ENCODE measurements at places on chromosomes 2 and 18.

- DNase-seq: no peak
These were observed 71.1 kb downstream of the BIRC6 start for GRCh38 chr2:32427672-32428610.

GRCh38 chr2:3433339-3433699, 53.8 kb downstream of the TRAPPC12 start:
- peak; percentile 22 for DNase-seq

- no peak for DNase-seq
These were observed 35.2 kb downstream of the ST3GAL5 start for GRCh38 chr2:85853499-85854165.

- no peak for DNase-seq
These were observed 14.5 kb upstream of the LRPPRC start for GRCh38 chr2:44010266-44010665.

DNA sequence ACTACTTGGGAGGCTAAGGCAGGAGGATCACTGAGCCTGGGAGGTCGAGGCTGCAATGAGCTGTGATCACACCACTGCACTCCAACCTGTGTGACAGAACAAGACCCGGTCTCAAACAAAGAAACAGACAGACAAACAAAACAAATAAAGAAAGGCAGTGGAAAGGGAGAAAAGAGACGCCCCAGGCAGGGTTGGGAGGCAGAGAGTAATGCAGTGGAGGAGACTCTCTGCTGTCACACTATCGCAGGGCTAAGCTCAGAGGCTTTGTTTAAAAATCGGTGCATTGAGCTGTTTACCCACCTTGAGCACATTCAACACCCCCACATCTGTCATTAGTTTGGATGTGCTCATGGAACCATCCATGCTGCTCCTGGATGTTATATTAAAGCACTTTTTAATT, 84.2 kb upstream of the RMP24 start:
- no peak for DNase-seq

DNA sequence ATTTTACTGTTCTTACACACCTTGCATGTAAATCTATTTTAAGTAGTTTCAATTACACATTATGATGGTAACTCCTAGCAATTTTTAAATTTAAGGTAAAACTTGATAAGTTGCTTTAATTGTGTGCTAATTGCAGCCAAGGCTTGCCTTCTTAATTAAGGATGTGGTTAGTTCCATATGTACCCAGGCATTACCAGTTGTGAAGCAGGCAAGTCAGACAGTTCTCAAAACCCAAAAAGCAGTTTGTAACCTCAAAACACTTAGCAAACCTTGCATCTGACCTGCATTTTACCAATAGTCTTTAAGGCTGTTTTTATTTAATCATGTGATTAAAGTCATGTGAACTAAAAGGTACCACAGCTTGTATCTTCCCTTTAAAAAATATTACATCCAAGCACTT, 1159.4 kb downstream of the DSC3 start:
- DNase-seq: no peak

DNA sequence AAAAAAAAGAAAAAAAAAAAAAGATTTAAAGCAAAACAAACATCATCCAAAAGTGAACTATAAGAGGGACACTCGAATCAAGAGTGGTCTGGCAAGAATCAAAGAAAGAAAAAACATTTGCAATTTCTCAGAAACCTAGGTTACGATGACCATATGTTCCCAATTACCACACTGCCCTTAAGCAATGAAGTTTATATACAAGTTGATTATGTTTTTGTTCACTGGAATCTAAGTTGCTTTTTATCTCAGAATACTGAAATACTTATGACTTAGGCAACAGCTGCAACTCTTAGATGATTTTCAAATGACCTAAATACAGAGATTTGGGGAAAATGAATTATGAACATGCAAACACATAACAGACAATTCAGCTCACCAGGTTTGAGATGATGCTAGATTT, 597.1 kb upstream of the CHAC2 start:
- DNase-seq: no peak

GRCh38 chr2:618005-618404, 59.2 kb downstream of the TMEM18 start:
- DNase-seq: no peak

GRCh38 chr2:175282300-175282699, 100.8 kb upstream of the ATP5MC3 start:
- no peak for DNase-seq

GRCh38 chr18:45321520-45321919, 293.8 kb upstream of the SLC14A2 start:
- DNase-seq: peak; percentile 12

GRCh38 chr2:189022053-189022481, 47.9 kb downstream of the COL3A1 start:
- no peak for DNase-seq

DNA sequence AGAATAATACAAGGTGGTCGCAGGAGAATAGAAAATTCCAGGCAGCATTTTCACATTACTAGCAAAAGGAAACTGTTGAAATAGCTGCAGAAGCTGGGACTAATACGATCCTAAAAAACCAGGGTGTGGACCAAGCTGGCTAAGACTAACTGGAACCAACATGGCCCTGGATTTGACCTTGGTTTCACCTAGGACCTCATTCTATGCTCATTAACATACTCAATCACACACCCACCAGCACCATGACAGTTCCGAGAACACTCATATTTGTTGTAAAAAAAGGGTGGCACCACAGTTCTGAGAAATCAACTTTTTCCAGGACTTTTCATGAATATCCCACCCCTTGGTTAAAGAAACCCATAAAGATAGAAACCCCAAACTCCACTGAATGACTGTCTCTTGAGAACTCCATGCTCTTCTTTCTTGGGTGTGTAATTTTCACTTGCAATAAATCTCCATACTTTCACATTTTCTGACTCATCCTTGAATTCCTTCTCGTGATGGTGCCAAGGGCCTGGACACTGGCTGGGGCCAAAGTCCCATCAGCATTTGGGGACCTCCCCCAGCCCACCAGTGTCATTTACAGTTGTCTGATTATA, 164.3 kb upstream of the CHST9 start:
- DNase-seq: no peak

DNA sequence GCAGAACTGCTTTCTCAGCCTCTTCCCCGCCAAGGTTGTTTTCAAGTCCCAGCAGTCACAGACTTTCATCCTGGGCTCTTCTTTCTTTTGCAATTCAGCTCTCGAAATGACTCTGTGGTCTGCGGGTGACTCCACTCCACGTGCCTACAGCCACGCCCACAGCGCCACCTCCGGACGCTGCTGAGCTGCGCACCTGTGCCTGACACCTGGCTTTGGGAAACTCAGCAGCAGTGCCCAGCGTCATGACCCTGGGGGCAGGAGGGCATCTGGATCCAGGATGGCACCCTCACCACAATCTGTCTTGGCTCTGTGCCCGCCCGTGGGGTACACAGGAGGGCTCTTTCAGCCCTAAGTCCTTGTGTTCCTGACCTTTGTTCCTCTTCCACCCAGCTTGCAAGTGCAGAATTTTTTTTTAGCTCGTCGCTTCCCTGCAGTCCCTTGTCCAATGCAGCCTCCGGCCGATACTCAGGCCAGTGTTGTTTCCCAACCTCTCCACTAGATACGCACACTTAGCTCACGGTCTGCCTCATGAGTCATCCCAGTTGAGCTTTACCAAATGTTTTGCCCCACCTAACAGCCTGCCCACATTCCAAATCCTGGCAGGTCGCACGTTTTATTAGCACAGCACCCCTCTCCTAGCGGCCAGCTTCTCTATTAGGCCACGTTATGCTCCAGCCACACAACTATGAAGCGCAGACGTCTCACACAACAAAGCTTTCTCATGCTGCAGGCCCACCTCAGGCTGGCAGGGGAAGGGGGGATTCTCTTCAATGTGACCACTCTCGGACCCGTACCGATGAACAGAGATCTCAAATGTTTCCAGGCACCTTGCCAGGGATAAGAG, 6.5 kb upstream of the CAPN10 start:
- no peak for DNase-seq

DNA sequence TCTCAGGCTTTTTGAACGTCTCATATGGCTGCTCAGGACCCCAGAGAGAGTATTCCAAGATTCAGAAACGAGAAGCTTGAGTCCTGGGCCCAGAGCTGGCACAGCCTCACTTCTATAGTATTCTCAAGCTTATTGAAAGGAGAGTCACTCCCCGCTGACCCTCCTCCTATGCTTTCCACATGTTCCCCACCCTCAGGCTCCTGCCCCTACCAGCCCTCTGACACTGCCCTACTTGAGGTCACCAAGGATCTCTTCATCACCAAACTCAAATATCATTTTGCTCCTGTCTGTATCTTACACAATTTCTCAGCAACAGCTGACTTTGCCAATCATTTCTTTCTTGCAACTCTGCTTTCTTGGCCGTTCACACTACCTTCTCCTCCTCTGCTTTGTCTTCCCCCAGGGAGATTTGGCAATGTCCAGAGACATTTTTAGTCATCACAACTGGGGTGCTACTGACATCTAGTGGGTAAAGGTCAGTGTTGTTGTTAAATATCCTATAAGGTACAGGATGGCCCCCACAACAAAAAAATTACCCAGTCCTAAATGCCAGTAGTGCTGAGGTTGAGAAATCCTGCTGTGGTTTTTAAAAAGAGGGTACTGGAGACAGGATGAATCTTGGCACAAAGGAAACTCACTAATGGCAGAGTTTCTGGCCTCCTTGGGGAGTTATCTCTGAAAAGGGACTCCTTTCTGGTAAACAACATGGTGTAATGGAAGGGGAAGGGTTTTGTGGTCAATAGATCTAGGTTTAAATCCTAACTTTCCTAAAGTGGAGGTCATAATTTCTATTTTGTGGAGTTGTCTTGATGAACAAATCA, 26.9 kb upstream of the INSIG2 start:
- DNase-seq: peak; percentile 56

- no peak for DNase-seq
These were observed 131.9 kb upstream of the ALKAL2 start for GRCh38 chr2:419687-420317.

- DNase-seq: no peak
These were observed 12.6 kb upstream of the LONRF2 start for GRCh38 chr2:100334929-100335328.

DNA sequence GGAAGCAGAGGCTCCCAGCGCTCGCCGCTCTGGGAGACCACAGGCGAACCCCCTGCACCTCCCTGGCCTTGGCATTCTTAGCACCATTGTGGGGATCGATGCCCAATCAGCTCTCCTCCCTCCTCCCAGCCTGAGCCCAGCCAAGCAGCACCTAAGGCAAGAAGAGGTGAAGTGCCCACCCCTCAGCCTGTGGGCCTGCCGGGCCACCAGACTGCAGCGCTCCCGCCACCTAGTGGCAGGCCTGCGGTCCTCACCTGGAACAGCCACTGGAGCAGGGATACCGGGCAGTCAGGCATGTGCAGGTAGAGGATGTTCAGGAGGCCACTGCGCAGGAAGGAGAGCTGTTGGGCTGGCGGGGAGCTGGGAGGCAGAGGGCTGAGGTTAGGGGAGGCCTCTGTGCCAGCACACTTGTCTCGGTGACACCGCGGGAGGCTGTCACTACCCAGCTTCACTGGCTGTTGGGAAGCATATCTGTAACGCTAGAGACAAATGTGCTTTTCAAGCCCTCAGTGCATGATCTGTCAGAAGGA, 35.2 kb downstream of the FAM178B start:
- no peak for DNase-seq

DNA sequence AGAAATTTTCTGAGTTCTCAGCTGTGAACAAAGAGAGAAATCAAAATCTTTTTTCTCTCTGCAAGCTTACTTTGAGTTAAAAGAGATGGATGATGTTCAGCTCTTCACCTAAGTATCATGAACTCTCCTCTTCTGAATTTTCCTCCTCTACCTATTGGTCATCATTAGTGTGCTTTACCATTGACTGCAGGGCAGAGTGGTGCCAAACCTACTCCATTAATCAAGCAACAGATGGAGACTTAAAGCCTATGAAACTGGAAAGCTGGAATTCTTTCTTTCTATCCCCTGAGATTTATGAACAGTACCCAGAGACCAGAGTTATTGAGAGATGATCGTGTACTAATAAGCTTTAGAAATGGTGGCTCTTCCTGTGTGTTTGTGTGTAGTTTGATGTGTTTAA, 31.3 kb upstream of the LINC00305 start:
- DNase-seq: no peak

- no peak for DNase-seq
These were observed 140.8 kb upstream of the ZFP36L2 start for GRCh38 chr2:43367012-43367782.

- DNase-seq: no peak
These were observed 12.8 kb downstream of the CUL3 start for GRCh38 chr2:224572338-224572737.

- no peak for DNase-seq
These were observed 120.3 kb upstream of the DSEL start for GRCh38 chr18:67636597-67637385.

GRCh38 chr2:2484301-2484700, 153.2 kb upstream of the MYT1L start:
- DNase-seq: no peak

GRCh38 chr18:55997151-55997561, 409.2 kb upstream of the TCF4 start:
- peak; percentile 17 for DNase-seq

DNA sequence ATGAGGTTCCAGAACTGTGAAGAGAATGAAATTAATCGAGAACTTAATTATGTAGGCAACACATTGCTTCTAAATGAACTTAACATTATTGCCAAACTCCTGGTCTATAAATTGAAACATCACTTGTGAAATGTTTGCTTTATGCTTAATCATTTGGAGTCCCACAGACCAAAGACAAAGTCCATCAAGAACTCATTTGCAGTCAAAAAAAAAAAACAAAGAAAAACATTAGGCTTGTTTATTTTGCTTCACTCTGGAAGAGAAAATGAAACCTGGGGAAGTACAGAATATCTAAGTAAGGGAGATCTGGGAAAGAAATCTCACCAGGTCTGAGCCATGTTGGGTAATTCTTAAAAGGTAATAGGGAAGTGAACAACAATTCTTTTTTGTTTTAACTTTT, 1363.5 kb upstream of the DDX18 start:
- no peak for DNase-seq

- no peak for DNase-seq
These were observed 10.6 kb downstream of the IRS1 start for GRCh38 chr2:226788881-226789490.

GRCh38 chr18:34929336-34929780, 111.9 kb upstream of the MAPRE2 start:
- peak; percentile 12 for DNase-seq

GRCh38 chr18:49944663-49945062, 131.3 kb upstream of the ACAA2 start:
- DNase-seq: no peak

DNA sequence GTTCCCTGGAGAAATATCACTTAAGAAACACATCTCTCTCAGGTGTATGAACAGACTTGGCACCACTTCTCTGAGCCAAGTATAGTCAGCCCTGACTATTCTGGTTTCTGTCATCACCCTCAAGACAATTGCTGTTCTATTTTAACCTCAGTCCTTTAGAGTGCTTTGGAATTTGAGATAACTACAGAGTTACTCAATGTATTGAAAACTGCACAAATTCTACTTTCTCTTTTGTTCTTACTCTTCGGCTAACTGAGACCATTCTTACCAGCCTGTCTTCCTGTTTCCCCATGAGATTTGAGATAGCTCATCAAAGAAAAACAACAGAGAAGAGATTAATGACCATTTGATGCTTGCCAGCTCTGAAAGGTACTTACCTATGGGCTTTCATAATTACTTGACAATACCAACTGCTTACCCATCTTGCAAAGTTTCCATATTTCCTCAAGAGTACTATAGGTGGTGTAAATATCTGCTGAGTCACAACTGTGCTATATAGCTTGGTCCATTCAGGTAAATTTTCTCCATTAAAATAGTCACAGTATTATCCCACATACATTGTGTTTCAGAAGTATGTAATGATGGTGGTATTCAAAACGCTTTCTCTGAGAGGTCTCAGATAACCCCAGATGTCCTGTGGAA, 467.5 kb upstream of the CHST9 start:
- no peak for DNase-seq

GRCh38 chr2:148501545-148501944, 143.0 kb upstream of the EPC2 start:
- no peak for DNase-seq
